Lower leg skin (tissue), 4 donors: ENCODE measurements at places on chromosomes 2 and 18.

DNA sequence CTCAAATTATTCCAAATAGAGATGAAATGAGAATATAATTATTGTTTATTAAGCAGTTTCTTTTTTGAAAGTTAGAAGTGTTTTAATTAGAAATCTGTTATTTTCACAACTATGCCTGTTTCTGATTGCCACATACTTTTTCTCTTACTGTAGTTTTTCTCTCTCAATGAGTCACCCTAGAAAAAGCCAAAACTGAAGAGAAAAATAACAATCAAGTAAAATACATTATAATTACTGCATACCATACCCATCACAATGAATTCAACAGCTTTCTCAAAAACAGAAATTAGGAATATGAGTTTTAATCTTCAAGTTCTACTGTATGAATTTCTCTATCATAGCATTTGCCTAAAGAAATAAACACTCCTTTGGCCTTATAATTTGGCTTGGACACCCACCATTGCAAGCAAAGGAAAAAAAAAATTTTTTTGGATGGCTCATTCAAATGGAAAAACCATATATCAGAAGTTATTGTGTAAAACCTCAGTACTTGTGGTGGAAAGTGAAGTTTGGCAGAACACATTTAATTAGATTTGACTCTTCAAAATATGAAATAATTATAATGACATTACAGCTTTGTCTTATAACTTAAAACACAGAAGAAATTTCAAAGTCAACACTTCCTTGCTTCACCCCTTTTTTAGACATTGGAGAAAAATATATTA lies 138.5 kb downstream of the DYM start:
- no peak for DNase-seq

GRCh38 chr2:190467575-190468083 lies 59.5 kb downstream of the MFSD6 start:
- DNase-seq = no peak

DNA sequence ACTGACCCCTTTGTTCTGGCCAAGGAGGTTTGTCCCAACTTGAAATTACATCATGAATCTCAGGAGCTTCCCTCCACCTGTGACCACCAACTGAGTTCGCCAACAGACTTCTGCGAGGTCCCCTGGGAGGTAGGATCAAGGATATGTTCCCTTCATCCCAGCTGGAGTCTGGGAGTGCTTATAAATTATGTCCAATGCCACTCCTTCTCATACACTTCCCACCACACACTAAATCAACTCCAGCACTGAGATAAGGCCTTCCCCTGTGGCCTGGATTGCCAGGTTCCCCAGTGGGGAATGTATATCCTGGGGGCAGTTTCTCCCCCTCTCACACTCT lies 99.2 kb downstream of the RND3 start:
- DNase-seq = no peak

DNA sequence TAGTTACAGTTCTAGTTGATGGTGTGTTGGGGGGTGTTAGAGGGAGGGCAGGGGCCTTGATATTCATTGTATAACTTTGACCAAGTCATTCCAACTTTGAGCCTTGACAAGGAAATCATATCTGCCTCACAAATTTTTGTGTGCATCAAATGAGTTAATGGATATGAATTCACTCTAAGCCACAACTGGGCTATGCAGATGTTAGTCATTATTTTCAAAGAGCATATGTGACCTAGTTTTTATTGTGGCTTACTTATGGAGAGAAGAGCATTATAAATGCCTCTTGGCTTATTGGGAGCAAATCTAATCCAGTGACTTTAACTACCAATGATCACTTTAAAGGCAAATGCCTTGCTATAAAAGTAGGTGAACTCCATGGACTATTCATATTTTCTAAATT lies 250.2 kb downstream of the LPIN1 start:
- no peak for DNase-seq

DNA sequence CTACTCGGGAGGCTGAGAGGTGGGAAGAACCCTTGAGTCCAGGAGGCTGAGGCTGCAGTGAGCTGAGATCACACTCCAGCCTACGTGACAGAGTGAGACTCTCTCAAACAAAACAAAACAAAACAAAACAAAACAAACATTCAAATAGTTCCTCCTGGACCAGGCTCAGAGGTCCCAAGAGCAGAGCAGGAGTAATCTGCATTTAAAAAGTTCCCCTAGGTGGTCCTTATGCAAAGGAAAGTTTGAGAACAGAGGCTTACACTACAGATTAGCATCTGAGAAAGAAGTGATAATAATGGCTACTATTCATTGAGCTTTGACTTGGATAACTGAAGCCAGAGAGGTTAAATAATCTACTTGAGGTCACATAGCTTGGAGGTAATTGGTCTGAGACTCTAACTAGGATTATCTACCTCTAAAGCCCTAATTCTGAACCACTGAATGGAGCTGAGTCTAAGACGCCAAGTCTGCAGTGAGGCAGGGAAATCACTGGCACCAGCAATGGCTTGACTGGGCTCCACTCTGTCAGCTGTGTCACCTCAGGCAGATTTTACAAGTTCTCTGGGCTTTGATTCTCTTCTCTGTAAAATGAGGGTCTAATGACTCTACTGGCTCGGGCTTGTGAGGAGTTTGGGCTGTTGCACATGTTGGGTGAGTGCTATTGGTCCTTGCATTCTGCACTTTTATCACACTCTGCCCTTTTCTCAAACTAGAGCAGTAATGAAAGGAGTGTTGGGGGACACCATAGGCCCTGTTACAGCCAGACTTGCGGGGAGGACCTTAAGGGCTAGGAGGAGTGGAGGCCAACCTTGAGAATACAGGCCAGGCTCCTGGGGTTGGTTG lies 29.2 kb upstream of the DLX2 start:
- no peak for DNase-seq
